Liver (tissue), 10 donors: ENCODE measurements at places on chromosomes 1 and 21. TPM values are rescaled to one million over a fixed set of nuclear protein-coding genes. Genes with fewer than 3 reads are reported as not detected.
A peak's percentile ranks its signal among the peaks of the same experiment; 100 is the strongest.

DNA sequence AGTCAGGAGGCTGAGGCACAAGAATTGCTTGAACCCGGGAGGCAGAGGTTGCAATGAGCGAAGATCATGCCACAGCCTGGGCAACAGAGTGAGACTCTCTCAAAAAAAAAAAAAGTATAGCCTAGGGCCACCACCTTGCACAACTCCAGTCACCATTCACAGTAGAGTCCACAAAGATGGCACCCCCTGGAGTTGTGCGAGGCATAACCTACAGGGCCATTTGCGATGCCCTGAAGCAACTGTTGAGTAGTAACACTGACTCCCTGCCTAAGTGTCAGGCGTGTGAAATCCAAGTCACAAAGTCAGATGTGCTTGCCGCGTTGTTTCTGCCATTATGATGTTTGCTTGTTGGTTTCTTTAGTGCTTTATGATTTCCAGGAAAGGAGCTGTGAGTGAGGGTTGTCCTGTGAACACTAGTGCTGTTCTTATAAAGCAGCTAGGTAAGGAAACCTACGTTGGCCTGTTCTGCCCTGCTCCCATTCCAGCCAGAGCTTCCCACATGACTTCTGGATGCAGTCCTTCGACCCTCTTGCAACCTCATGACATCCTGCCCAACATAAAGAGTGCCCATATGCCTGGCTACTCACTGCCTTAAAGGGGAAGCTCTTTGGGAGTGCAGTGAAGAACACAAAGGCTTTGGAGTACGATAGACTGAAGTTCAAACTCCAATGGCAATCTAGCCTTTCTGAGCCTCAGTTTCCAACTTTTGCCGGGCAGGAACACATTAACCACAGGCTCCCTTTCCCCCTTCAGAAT is 29.8 kb downstream of the FHAD1 start:
- H3K27ac ChIP-seq = no peak overlapping the region
- DNase-seq = no peak
- no peaks in the 10 kb centered on the region for H3K4me1 ChIP-seq
- no peak overlapping the region for H3K4me3 ChIP-seq
- no peaks in the 10 kb centered on the region for H3K27me3 ChIP-seq

DNA sequence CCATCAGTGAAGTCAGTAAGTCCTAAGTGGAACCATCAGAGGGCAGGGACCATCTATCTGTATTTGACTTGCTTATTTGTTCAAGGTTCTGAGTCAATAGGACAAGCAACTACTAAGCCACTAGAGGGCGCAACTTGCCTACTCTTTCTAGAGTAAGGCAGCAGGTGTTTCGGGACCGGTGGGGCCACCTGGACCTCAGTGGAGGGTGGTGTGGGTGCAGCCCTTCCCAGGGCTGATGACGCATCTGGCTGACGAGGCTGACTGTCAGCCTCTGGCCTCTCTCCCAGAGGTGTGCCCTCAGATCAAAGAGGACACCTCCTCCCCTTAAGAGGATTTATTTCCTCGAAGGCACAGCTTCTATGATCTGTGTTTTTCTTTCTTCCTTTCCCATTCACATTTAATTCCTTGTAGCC is 6.6 kb downstream of the CBR3 start:
- no peak overlapping the region for H3K4me3 ChIP-seq
- peak; percentile 72 for DNase-seq
- H3K36me3 ChIP-seq = no peaks in the 10 kb centered on the region
- H3K27ac ChIP-seq = no peak overlapping the region

GRCh38 chr1:10610901-10611600 is 136.3 kb downstream of the PEX14 start:
- no peaks in the 10 kb centered on the region for H3K36me3 ChIP-seq
- no peak overlapping the region for H3K4me3 ChIP-seq
- no peak for DNase-seq
- H3K27me3 ChIP-seq = no peaks in the 10 kb centered on the region

GRCh38 chr1:216929870-216930582 is 206.8 kb upstream of the ESRRG start:
- no peak overlapping the region for H3K4me3 ChIP-seq
- H3K27ac ChIP-seq = no peak overlapping the region
- H3K27me3 ChIP-seq = peaks cover 2% of the 10 kb centered on the region
- H3K4me1 ChIP-seq = no peaks in the 10 kb centered on the region

DNA sequence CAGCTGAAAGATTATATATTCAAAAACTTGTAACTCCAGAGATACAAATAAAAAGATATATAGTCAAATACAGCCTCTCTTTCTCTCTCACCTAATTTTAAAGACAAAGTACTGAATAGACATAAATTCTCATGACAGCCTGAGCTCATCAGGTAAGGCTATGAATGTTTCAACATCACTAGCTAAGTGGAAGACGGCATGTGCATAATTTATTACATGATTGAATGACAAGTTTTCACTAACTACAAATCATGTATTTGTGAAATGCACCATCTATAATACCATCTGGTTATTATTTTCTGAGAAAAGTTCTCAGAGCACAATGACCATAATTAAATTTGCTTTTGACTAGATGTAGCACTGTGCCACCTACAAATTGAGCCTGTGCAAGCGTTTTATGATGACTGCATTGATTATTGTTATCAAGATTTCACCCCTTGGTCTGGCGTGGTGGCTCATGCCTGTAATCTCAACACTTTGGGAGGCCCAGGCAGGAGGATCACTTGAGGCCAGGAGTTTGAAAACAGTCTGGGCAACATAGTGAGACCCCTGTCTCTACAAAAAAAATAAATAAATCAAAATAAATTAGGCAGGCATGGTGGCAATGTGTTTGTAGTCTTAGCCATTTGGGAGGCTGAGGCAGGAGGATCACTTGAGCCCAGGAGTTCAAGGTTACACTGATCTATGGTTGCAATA is 128.2 kb downstream of the APP start:
- H3K27me3 ChIP-seq = no peaks in the 10 kb centered on the region
- no peaks in the 10 kb centered on the region for H3K4me1 ChIP-seq
- DNase-seq = no peak
- no peak overlapping the region for H3K27ac ChIP-seq
- H3K4me3 ChIP-seq = no peak overlapping the region
- no peaks in the 10 kb centered on the region for H3K36me3 ChIP-seq

SELE gene
- total RNA-seq = 0.09 TPM

ADAMTS1 gene
- 13.4 TPM for total RNA-seq

DUSP10 gene
- total RNA-seq = 6.7 TPM
